Ovary (tissue), 10 donors: ENCODE measurements at places on chromosomes 4 and X. TPM values are rescaled to one million over a fixed set of nuclear protein-coding genes. Genes with fewer than 3 reads are reported as not detected.

Gene OCIAD2
- polyA plus RNA-seq: 20.4 TPM

Gene ODAPH
- polyA plus RNA-seq: not detected

Gene PAGE4
- 8.0 TPM for polyA plus RNA-seq

Gene CLNK
- polyA plus RNA-seq: 0.23 TPM

Gene CCSER1
- 1.1 TPM for polyA plus RNA-seq

Gene FAM114A1
- polyA plus RNA-seq: 32.8 TPM

Gene TIGD4
- polyA plus RNA-seq: 0.23 TPM

Gene OR13H1
- not detected for polyA plus RNA-seq

Gene ADD1
- polyA plus RNA-seq: 203 TPM

Gene FTSJ1
- 24.8 TPM for polyA plus RNA-seq

Gene PLP1
- 5.1 TPM for polyA plus RNA-seq

Gene GLOD5
- polyA plus RNA-seq: not detected

Gene DUSP21
- not detected for polyA plus RNA-seq
